NCI-H460 (cell line): ENCODE measurements at places on chromosomes 12 and 14. TPM values are rescaled to one million over a fixed set of nuclear protein-coding genes. Genes with fewer than 3 reads are reported as not detected.

DNA sequence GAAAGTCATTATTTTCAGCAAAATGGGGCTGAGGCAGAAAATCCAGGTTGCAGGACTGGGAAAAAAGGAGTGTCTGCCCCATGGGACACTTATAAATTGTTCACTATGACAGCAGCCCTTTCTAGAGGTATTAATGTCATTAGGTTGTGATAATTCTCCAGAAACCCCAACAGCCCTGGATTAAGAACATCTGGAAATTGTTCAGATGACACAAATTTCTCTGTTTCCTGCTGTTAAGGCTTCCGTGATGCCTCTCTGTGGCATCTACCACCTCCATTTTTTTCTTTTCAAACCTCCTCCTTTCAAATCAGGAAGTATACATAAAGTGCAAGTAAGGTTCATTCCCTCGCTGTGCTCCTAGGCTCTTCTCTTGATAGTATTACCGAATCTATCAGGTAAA, 25.6 kb downstream of the EGLN3 start:
- DNase-seq: no peak

DNA sequence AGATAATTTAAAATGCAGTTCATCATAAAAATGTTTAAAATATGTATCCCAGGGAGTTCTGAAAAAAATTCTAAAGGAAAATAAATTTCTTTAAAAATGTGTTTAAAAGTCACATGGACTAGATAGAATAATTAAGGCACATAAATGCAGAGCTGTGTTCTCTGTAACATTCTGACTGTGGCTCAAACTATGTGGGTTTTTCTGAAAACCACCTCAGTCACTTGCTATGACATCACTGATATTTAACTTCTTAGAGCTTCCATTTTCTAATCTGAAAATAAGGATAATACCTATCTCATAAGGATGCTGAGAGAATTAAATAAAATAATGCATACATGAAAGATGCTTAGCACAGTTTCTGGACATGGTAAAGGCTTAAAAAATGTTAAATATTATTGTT, 107.3 kb downstream of the SLC41A2 start:
- no peak for DNase-seq

- no peak for DNase-seq
Observed at GRCh38 chr14:30223966-30224365, 296.3 kb upstream of the PRKD1 start.

DNA sequence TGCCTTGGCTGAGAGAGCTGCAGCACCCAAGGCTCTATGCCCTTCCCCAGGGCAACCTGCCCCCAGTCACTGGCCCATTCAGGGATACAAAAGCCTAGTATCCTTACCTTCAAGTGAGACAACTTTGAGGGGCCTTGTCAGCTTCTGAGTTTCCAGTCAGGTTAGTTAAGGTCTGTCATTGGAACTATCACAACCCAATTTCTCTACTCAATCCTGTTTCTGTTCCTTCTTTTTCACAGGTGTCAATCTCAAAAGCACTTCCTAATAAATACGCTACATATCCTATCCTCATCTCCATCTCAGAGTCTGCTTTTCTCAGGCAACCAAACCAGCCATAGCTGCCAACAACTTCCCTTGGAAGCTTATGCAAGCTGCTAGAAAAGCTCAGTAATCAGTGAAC, 4.9 kb upstream of the PTGDR start:
- DNase-seq: no peak

- no peak for DNase-seq
Observed at GRCh38 chr12:85955127-85955526, 81.0 kb downstream of the NTS start.

- DNase-seq: no peak
Observed at GRCh38 chr12:53972152-53972702, 699 bp upstream of the HOXC11 start.

DNA sequence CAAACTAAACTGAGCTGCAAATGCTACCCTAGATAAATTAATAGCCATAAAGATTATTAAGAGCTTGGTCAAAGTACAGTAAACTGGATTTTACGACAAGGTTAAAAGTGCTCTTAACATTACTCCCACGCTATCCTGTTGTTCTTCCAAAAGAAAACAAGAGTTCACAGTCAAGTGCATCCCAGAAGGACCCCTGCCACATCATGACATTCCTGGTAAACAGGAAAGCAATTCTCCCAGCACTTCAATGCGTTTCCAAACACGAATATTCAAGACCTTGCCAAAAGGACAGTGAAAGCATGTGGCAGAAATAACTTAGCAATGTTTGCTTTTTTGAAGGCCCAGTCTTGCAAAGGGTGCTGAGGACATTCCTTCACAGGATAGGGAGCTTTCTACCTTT, 11.2 kb downstream of the SPRING1 start:
- DNase-seq: no peak

- DNase-seq: no peak
Observed at GRCh38 chr14:65070471-65070976, 31.8 kb downstream of the MAX start.

- DNase-seq: peak; percentile 12
Observed at GRCh38 chr14:92973261-92973797, 50.4 kb downstream of the CHGA start.

GRCh38 chr12:87382959-87383566, 646.1 kb downstream of the C12orf50 start:
- DNase-seq: no peak

GRCh38 chr12:84166812-84167211, 745.8 kb downstream of the SLC6A15 start:
- DNase-seq: no peak

DNA sequence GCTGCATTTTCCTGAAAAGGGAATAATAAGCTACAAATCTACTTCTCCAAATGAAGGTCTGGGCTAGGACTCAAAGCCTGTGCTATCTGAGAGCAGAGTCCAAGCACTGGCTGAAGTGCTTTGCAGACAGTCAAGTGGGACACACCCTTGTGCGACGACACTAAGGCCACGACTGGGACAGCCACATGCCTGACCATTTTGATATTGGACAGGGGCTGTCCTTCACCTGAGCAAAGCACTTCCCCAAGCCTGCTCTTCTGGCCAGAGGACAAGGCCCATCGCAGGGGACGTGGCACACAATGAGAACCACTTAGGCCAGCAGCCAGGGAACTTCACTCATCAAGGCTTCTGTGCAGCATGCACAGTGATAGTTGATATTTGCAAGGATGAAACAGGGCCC, 71.4 kb downstream of the RBM19 start:
- DNase-seq: no peak

Gene PRH1
- 4.0 and 5.0 TPM in 2 replicates for total RNA-seq

Gene FBLN5
- 2.0 and 2.4 TPM in 2 replicates for total RNA-seq

Gene MYL2
- total RNA-seq: not detected in 2 replicates

Gene CBLN3
- 1.1 and 1.2 TPM in 2 replicates for total RNA-seq

Gene YAF2
- 17.7 and 20.2 TPM in 2 replicates for total RNA-seq

Gene SCNN1A
- 0.29 and 1.7 TPM in 2 replicates for total RNA-seq

Gene DPPA3
- total RNA-seq: not detected in 2 replicates

Gene SLCO1B1
- not detected in 2 replicates for total RNA-seq

Gene FSCB
- not detected in 2 replicates for total RNA-seq
